ENCODE measurements at places on chromosomes 5 and 9.

DNA sequence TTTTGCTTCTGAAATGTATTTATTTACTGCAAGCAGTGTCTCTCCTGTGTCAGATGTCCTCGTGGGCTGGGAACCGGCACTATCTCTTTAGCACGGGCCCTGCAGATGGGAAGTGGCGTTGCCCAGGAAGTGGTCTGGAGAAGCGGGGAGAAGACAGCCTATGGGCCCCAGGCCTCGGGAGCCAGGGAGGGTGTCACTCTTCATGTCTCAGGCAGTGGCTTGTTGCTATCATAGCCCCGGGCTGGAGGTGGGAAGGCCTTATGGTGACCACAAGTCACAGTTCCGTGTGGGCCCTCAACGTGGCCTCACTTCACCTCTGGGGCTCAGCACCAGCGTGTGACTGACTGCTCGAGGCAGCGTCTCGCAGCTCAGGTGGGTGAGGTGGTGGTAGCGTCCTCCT lies 41.4 kb downstream of the SYK start:
- no peak for DNase-seq

- no peak for DNase-seq
Measured at GRCh38 chr5:147439254-147439653, 70.6 kb downstream of the DPYSL3 start.

DNA sequence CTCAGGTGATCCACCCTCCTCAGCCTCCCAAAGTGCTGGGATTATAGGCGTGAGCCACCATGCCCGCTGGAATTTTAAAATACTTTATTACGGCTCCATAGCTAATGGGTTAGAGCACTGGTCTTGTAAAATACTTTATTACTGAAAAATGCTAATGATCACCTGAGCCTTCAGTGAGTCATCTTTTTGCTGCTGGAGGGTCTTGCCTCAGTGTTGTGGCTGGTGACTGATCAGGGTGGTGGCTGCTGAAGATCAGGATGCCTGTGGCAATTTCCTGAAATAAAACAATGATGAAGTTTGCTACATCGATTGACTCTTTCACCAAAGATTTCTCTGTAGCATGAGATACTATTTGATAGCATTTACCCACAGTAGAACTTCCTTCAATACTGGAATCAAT lies 26.0 kb upstream of the GNE start:
- no peak for DNase-seq

- DNase-seq, result no peak
Measured at GRCh38 chr9:134516464-134516863, 125.1 kb upstream of the COL5A1 start.

DNA sequence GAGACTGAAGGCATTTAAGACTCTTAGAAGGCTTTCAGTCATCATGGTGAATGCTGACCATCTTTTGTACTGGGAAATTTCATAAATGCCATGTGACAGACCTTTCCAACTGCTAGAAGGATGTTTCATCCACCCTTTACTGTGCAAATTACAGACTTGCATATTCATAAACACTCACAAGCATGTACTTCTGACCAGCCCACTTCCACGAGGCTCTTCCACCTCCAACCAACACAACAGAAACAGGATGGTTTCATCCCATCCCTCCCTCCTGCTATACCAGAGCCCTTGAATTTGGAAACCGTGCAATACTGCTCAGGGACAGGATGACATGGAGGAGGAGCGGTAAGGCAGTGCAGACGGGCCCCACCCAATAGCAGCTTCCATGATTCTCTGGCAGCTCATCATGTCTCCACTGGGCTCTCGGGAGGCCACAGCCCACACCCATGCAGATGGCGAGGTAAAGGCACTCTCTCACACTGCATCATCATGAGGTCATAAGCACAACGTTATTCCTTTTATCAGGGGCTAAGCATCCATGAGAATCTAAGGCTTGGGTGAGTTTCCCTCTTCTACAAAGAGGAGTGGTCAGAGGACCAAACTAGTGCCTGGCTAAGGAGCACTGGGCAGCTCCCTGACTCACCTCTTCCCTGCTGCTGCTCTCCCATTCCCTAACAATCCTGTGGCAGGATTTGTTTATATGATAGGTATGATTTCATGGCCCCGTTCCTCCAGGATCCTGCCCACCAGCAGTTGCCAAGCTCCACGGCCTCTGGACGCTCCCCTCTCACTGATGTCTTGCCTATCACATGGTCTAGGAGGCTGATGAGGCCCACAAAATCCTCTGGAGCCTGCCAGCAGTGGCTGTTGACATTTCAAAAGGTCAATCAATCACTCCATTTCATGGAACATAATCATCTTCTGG lies 94.4 kb upstream of the FSTL4 start:
- DNase-seq, result no peak

- DNase-seq, result no peak
Measured at GRCh38 chr9:5478206-5478605, 27.9 kb downstream of the CD274 start.

DNA sequence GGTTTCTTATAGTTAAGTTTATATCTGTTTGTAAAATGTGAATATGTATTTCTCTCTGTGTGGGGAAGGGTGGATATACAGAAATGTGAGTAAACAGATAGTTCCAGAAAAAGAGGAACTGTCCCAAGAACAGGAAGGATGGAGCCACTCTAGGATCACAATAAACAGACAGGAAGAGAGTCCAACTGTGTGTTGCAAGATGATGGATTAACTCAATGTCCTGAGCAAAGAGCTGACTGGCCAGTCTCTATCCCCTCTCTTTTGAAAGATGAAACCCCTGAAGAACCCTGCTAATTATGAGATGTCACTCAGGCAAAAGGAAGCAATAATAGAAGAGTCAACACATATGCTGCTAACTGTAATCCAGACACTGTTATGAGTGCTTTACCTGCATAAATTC lies 202.7 kb downstream of the SEMA6A start:
- no peak for DNase-seq

DNA sequence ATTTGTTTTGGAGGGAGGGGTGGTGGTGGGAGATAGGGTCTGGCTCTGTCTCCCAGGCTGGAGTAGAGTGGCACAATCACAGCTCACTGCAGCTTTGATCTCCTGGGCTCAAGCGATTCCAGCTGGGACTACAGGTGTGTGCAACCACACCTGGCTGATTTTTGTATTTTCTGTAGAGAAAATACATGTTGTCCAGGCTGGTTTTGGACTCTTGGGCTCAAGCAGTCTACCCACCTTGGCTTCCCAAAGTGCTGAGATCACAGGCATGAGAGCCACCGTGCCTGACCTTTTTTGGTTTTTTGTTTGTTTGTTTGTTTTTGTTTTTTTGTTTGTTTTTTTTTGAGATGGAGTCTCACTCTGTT lies 15.4 kb downstream of the STXBP1 start:
- no peak for DNase-seq

DNA sequence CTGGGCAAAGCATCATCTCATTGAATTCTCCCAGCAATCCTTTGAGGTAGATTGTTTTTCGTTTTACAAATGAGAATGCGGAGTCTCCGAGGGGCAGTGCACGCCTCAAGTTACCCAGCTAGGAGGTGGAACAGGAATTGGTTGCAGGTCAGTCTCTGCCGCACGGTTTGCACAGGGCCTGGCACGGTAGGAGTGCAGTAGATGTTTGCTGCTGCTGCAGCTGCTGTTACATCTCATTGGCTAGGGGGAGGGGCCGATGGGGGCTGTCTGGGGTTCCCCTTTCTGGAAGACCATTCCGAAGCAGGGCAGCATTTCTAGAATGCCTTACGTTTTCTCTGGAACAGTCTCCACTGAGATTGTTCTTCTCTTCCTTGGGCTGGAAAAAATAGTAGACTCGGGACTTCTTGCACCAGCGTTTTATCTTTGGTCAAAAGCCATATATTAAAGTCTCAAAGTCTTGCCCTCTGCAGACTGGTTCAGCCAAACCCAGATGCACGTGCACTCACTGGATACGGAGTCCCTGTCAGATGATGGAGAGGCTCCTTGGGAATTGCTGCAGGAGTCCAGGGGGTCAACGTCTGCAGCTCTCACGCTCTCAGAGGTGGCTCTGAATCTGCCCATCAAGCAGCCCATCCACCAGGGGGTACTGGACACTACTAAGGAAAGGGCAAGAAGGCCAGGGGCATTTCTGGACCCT lies 1.2 kb downstream of the USP20 start:
- DNase-seq, result no peak

GRCh38 chr9:99103901-99104458 lies 933 bp upstream of the TGFBR1 start:
- DNase-seq, result no peak

- no peak for DNase-seq
Measured at GRCh38 chr5:157347301-157348048, 81.6 kb downstream of the CYFIP2 start.

- no peak for DNase-seq
Measured at GRCh38 chr5:178201927-178202235, 2.5 kb upstream of the HNRNPAB start.

- DNase-seq, result no peak
Measured at GRCh38 chr5:73962801-73963425, 336.9 kb downstream of the ARHGEF28 start.
